ENCODE measurements at places on chromosomes 16 and 17.

DNA sequence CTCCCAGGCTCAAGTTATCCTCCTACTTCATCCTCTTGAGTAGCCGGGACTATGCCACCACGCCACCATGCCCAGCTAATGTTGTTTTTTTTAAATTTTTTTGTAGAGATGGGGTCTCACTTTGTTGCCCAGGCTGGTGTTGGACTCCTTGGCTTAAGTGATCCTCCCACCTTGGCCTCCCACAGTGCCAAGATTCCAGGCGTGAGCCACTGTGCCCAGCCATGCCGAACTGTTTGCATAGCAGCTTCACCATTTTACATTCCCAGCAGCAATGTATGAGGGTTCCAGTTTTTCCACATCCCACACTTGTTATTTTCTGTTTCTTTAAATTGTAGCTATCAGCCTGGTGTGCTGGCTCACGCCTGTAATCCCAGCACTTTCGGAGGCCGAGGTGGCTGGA is 2.2 kb upstream of the CTRB1 start:
- no peak for DNase-seq

- no peak for DNase-seq
Observed at GRCh38 chr17:21462237-21462636, 86.1 kb downstream of the KCNJ12 start.

DNA sequence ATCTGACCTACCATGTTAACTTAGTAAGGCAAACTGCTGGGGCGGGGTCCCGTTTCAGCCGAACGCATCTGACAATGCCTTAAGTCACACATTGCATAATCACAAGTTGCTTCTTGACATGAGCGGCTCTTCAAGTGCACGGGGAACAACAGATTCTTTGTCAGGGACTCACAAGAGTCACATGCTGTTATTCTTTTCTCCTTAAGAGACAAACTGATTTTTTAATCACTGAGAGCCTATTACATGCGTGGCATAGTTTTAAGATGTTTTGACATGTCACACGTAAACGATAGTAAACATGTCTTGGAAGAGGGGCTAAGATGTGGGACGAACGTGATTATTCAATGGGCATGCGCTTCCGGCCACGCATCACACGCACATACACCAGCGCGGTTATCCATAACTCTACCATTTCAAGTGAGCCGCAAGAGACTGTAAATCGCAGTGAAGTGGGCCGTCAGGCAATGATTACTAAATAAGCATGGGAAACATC is 63.4 kb downstream of the ADCY9 start:
- DNase-seq = peak; percentile 40

GRCh38 chr16:12213180-12213579 is 236.6 kb downstream of the SNX29 start:
- no peak for DNase-seq

GRCh38 chr16:88004391-88004790 is 53.2 kb downstream of the BANP start:
- DNase-seq = no peak

Measured in AG08396 (cell line).